Suprapubic skin (tissue), 4 donors: ENCODE measurements at places on chromosomes 4 and X.

DNA sequence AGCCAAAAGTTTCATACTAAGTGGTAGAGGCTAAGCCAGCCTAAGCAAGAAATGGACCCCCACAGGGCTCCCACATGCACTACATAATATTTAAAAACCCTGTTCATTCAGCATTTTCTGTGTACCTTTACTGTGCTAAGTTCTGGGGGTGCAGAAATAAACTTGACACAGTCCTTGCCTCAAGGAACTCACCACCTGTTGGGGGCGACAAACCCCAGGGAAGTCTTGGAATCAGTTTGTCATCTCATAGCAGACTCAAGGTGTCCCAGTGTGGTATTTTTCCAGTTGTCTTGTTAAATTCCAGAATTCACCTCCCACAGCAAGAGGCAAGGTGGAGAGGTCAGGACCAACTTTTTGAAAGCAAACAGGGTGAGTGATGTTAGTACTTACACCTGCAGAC, 43.1 kb downstream of the ATG4A start:
- no peak for DNase-seq

GRCh38 chr4:54961357-54961975, 163.9 kb downstream of the KDR start:
- DNase-seq, result no peak

DNA sequence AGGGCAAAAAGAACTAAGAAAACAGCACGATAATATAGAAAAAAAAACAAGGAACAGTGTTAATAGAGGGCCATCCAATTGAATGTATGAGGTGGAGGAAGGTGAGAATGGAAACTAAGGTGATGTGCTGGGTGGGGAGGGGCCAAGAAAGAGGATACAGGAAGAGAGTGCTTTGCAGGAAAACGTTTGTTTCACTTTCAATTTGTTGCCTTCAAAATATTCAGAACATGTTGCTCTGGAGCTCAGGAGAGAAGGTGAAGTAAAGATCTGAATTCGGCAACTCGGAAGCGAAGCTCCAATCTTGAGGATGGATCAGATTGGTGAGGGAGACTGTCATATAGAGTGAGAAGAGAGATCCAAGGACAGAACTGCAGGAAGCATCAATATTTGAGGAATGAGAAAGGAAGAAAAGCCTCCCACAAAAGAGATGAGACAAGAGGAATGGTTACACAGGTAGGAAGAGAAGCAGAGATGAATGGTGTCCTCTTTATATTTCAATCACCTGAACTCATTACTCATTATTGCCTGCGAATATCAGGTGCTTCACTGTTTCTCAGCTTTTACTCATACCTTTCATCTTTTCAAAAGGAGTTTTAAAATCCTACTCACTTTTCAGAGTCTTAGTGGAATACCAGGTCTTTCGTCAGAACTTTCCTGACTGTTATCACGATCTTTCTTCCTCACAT, 14.7 kb upstream of the SEC24D start:
- no peak for DNase-seq

DNA sequence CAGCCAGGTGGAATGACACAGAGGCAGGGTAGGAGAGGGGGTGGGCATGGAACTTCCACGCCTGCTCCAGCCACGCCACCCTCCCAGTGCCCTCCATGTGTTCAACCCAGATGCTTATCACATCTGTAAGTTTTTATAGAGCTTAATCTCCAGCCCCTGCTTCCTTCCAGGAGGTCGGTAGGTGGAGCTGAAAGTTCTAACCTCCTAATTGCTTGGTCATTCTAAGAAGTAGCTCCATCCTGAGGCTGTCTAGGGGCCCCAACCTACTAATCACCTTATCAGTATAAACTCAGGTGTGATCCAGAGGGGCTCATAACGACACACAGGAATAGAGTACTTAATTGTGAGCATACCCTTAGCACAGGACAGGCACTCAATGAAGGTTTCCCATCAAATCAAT, 18.3 kb downstream of the QDPR start:
- no peak for DNase-seq

GRCh38 chrX:13750204-13750603, 15.7 kb downstream of the OFD1 start:
- no peak for DNase-seq

DNA sequence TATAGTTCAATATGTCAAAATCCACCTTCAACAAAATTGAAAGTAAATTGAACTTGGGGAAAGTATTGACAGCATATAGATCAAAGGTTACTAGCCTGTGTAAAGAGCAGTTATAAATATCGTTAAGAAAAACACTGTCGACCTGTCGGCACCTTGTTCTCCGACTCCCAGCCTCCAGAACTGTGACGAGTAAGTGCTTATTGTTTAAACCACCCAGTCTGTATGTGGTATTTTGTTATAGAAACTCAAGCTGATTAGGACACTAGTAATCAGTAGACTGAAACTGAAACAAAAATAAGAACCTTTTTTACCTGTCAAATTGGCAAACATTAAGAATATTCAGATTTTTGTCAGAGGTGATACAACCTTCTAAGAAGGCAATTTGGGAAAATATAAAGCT, 17.0 kb downstream of the HTT start:
- no peak for DNase-seq

GRCh38 chrX:5898463-5898862, 330.2 kb downstream of the NLGN4X start:
- DNase-seq, result no peak

- no peak for DNase-seq
Observed at GRCh38 chrX:12877386-12877785, 10.5 kb downstream of the TLR7 start.
